Breast epithelium (tissue), 4 donors: ENCODE measurements at places on chromosomes 2 and 18. TPM values are rescaled to one million over a fixed set of nuclear protein-coding genes. Genes with fewer than 3 reads are reported as not detected.
A peak's percentile ranks its signal among the peaks of the same experiment; 100 is the strongest.

DNA sequence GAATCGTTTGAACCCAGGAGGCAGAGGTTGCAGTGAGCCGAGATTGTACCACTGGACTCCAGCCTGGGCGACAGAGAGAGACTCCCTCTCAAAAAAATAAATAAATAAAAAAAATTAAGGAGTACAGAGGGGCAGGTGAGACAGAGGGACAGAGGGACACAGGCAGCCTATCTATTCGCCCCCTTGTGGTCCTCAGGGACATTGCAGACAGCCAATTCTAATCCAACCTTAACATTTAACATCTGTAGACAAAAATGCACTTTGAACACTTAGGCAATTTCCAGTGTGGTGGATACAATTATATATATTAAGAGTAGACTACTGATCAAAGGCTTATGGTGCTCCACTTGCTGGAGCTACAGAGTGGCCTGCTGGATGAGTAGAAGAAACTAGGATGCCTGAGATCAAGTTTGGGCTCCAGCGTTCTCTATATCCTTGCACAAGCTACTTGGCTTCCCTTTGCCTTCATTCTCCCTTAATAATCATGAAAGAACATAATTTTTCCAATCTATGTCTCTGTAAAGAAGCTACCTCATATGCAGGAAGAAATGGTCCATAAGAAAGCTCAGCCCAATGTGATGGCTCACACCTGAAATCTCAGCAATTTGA, 8.2 kb upstream of the SMARCAL1 start:
- H3K36me3 ChIP-seq = no peaks in the 10 kb centered on the region
- DNase-seq = no peak
- H3K27me3 ChIP-seq = no peaks in the 10 kb centered on the region
- H3K4me3 ChIP-seq = no peak overlapping the region
- no peak overlapping the region for H3K27ac ChIP-seq

- no peaks in the 10 kb centered on the region for H3K4me1 ChIP-seq
- DNase-seq = no peak
- no peaks in the 10 kb centered on the region for H3K36me3 ChIP-seq
- no peak overlapping the region for H3K27ac ChIP-seq
- no peaks in the 10 kb centered on the region for H3K27me3 ChIP-seq
- H3K4me3 ChIP-seq = no peak overlapping the region
Observed at GRCh38 chr2:201931475-201931874, 102.2 kb upstream of the FZD7 start.

DES gene
- 29.5 TPM for total RNA-seq

DNA sequence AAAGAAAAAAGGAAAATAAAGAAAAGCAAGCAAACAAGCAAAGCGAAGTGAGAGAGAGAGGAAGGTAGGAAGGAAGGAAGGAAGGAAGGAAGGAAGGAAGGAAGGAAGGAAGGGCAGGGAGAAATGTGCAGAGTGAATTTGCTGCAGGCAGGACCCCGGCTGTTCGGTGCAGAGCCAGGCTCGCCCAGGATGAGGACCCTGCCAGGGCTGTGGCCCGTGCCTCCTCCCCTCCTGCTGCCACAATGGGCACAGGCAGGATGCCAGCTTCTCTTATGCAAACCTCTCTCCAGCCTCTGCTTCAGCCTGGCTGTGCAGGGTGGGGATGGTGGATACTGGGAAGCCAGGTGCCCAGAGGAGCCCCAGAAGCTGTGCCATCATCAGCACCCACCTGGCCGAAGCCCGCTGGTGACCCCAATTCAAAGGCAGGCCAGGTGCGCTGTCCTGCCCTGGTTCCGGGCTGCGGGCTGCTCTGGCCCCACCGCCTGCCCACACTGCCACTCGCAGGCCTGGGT, 3.2 kb downstream of the GPR17 start:
- no peak for DNase-seq
- H3K4me1 ChIP-seq = no peaks in the 10 kb centered on the region
- no peak overlapping the region for H3K27ac ChIP-seq
- no peaks in the 10 kb centered on the region for H3K36me3 ChIP-seq

- H3K4me3 ChIP-seq = no peak overlapping the region
- H3K27ac ChIP-seq = no peak overlapping the region
- H3K4me1 ChIP-seq = peaks cover 13% of the 10 kb centered on the region
- no peak for DNase-seq
- no peaks in the 10 kb centered on the region for H3K27me3 ChIP-seq
Observed at GRCh38 chr2:9156483-9156882, 50.1 kb upstream of the ASAP2 start.

YES1 gene
- 136 TPM for total RNA-seq

ALLC gene
- not detected for total RNA-seq

CD8B2 gene
- total RNA-seq = under 0.01 TPM

- no peak for DNase-seq
- no peaks in the 10 kb centered on the region for H3K27me3 ChIP-seq
- no peak overlapping the region for H3K4me3 ChIP-seq
- no peaks in the 10 kb centered on the region for H3K4me1 ChIP-seq
- no peak overlapping the region for H3K27ac ChIP-seq
Observed at GRCh38 chr2:16632598-16632997, 33.0 kb downstream of the CYRIA start.

- H3K27me3 ChIP-seq = no peaks in the 10 kb centered on the region
- no peak overlapping the region for H3K4me3 ChIP-seq
- no peaks in the 10 kb centered on the region for H3K36me3 ChIP-seq
- no peak for DNase-seq
- no peaks in the 10 kb centered on the region for H3K4me1 ChIP-seq
Observed at GRCh38 chr2:111903930-111904439, 5.6 kb downstream of the MERTK start.

DNA sequence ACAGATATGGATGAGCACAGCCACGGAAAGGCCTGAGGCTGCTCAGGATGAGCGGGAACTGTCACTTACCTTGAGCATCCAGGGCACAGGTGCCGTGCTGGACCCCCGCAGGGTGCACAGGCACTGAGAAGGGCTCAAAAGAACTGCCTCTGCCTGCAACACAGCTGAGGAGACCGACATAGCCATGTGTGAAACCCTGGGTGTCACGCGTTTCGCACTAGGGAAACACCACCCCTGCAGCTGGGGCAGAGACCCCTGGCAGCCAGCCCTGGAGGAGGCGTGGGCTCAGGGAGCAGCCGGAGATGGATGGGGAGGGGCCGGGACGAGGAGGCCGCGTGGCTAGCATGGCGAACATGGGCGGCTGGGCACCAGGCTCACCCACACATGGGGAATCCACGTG, 228.9 kb downstream of the EIPR1 start:
- H3K27me3 ChIP-seq = no peaks in the 10 kb centered on the region
- no peaks in the 10 kb centered on the region for H3K4me1 ChIP-seq
- DNase-seq = no peak
- no peaks in the 10 kb centered on the region for H3K36me3 ChIP-seq

DNA sequence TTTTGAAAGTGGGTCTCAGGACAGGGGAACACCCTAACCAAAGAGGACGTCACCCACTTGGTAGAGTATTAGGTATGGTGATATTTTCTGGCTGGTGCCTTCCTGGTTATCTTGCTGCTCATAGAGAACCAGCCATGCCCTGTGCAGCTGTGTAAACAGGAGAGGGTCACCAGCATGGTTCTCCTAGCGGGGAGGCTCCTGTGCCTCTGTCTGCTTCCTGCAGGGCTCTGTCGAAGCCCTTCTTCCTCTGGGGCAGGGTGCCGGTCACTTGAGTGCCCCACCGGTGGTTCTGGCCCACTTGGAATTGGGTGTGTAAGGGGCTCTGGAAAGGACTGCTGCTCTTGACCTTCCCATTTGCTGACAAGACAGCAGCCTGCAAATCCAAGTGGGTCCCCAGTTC, 131.6 kb upstream of the MSH6 start:
- DNase-seq = no peak
- no peaks in the 10 kb centered on the region for H3K27me3 ChIP-seq
- no peak overlapping the region for H3K27ac ChIP-seq
- no peaks in the 10 kb centered on the region for H3K36me3 ChIP-seq
- H3K4me3 ChIP-seq = no peak overlapping the region

GRCh38 chr2:70250434-70250833, 2.0 kb upstream of the TIA1 start:
- H3K27ac ChIP-seq = no peak overlapping the region
- H3K27me3 ChIP-seq = no peaks in the 10 kb centered on the region
- DNase-seq = no peak
- no peaks in the 10 kb centered on the region for H3K36me3 ChIP-seq
- no peaks in the 10 kb centered on the region for H3K4me1 ChIP-seq
- no peak overlapping the region for H3K4me3 ChIP-seq

RNF144A gene
- 10.8 TPM for total RNA-seq

CKAP2L gene
- total RNA-seq = not detected

DNA sequence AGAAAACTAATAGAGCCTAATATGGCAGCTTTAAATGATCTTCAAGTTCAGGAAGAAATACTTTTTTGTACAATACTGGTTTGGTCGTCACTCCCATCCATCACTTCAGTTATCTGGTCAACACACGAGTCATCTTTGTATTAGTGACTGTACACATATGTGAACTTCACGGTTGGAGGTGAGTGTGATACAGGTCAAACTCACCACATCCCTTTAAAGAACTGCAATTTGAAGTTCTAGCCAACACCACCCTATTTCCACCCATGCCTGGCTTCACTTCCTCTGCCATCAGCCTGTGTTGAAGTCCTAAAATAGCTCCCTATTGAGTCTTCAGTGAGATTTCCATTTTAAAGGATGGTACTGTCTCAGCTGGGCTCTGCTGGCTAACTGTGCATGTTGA, 361.9 kb downstream of the TXNL1 start:
- H3K36me3 ChIP-seq = no peaks in the 10 kb centered on the region
- no peak overlapping the region for H3K27ac ChIP-seq
- H3K4me1 ChIP-seq = no peaks in the 10 kb centered on the region

- no peaks in the 10 kb centered on the region for H3K4me1 ChIP-seq
- H3K27ac ChIP-seq = peak overlapping the region; percentile 69
- H3K36me3 ChIP-seq = no peaks in the 10 kb centered on the region
- no peak overlapping the region for H3K4me3 ChIP-seq
Observed at GRCh38 chr2:163213661-163214081, 375.1 kb upstream of the KCNH7 start.

GRCh38 chr2:242088471-242089212, 219.1 kb downstream of the RTP5 start:
- no peaks in the 10 kb centered on the region for H3K36me3 ChIP-seq
- no peaks in the 10 kb centered on the region for H3K27me3 ChIP-seq
- peaks cover 10% of the 10 kb centered on the region for H3K4me1 ChIP-seq
- H3K27ac ChIP-seq = peak overlapping the region; percentile 76
- H3K4me3 ChIP-seq = peak overlapping the region; percentile 86
- DNase-seq = peak; percentile 89

AAK1 gene
- 37.9 TPM for total RNA-seq

DNA sequence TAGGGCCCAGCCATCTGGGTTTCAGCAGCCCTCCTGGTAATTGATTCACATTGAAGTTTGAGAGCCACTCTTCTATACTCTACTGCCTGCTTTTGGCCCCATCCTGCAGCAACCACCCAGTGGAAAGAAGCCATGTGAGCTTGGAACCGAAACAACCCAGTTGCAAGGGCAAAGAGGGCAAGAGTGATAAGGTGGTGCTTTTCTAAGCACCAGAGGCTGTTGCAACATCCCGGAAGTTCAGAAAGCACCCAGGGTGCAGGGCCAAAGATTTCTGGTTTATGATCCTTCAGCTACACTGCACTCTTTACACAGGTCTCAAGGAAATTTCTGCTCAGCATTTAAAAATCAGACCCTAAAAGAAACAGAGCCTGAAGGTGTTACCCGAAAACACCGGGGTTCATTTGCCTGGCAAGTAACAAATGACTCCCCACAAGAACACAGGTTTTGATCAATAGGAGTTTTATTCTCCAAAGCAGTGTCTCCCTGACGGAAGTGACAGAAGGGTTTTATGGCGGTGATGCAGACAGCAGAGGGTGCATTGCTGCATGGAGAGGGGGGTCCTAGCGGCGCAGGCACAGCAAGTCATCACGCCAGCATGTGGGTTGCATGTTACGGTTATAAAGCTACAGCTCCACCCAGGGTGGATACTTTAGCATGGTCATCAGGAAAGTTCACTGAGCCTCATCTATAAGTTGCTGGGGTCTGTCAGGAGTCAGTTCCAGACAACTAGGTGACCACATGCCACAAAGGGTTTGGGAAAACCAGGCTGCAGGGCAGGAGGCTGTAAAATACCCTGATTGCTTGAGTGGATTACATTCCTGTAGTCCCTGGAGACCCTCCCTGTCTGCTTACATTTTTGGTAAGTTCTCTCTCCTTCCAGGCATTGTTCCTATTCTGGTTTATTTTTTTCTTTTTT, 28.8 kb upstream of the TMEM37 start:
- H3K27ac ChIP-seq = no peak overlapping the region
- no peaks in the 10 kb centered on the region for H3K27me3 ChIP-seq
- H3K4me1 ChIP-seq = no peaks in the 10 kb centered on the region
- no peak overlapping the region for H3K4me3 ChIP-seq
- no peak for DNase-seq

COLEC11 gene
- 1.0 TPM for total RNA-seq

GRCh38 chr2:105580216-105580615, 164.5 kb upstream of the NCK2 start:
- no peak overlapping the region for H3K4me3 ChIP-seq
- H3K27ac ChIP-seq = no peak overlapping the region
- H3K4me1 ChIP-seq = no peaks in the 10 kb centered on the region
- no peaks in the 10 kb centered on the region for H3K36me3 ChIP-seq
- H3K27me3 ChIP-seq = no peaks in the 10 kb centered on the region
- DNase-seq = no peak

SATB2 gene
- total RNA-seq = 12.2 TPM

DNA sequence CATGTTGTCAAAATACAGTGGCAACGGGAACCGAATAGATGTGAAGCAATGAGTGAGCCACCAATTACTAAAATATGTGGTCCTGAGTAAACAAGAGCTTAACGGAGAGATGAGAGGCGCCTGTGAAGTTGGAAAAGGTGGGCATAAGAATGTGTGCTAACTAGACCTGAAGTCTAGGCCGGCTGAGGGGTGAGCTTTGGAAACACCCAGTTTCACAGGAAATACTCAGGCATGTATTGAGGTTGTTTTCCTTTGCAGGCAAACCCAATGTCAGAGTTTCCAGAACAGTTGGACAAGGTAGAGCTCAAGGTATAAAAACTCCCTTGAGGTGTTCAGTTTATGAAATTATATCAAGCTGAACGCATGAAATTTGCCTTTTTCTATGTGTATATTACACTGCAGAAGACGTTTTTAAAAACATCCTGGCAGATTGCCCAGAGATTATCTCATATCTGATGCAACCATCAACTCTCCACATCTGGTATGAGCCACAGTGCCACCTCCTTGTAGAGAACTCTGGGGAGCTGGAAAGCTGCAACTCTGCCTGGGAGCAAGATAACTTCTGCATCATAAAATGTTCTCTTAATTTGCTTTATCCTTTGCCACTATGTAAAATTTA, 3.9 kb upstream of the WDSUB1 start:
- H3K4me3 ChIP-seq = no peak overlapping the region
- no peaks in the 10 kb centered on the region for H3K36me3 ChIP-seq
- H3K27ac ChIP-seq = no peak overlapping the region
- no peak for DNase-seq
- no peaks in the 10 kb centered on the region for H3K27me3 ChIP-seq

GRCh38 chr2:46239847-46240181, 57.4 kb upstream of the EPAS1 start:
- H3K4me3 ChIP-seq = no peak overlapping the region
- no peak for DNase-seq
- no peak overlapping the region for H3K27ac ChIP-seq
- H3K4me1 ChIP-seq = no peaks in the 10 kb centered on the region
- no peaks in the 10 kb centered on the region for H3K27me3 ChIP-seq

AGXT gene
- under 0.01 TPM for total RNA-seq

- no peaks in the 10 kb centered on the region for H3K4me1 ChIP-seq
- no peak for DNase-seq
- H3K4me3 ChIP-seq = no peak overlapping the region
- H3K27me3 ChIP-seq = no peaks in the 10 kb centered on the region
- H3K36me3 ChIP-seq = no peaks in the 10 kb centered on the region
Observed at GRCh38 chr2:73654175-73654574, 12.0 kb upstream of the NAT8 start.
